ENCODE measurements at places on chromosomes 3 and 15.
A peak's percentile ranks its signal among the peaks of the same experiment; 100 is the strongest.

- DNase-seq, result no peak
Measured at GRCh38 chr3:38627956-38628355, 21.5 kb downstream of the SCN5A start.

DNA sequence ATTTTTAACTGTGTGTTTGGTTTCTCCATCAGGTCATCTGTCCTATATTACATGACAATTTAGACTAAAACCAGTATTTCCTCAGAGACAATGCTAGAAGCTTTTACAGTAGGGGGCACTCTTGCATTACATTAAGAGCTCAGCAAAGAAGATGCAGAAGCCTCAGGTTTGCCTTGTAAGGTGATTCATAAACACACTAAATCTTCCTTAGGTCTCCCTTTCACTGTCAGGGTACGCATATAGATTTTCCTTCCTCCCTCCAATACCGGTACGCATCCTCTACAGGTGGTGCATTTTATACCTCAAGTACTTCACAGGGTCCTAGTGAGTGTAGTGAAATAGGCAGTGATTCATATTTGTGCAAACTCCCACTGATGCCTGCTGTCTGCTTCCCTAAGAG, 46.5 kb downstream of the CD86 start:
- no peak for DNase-seq

DNA sequence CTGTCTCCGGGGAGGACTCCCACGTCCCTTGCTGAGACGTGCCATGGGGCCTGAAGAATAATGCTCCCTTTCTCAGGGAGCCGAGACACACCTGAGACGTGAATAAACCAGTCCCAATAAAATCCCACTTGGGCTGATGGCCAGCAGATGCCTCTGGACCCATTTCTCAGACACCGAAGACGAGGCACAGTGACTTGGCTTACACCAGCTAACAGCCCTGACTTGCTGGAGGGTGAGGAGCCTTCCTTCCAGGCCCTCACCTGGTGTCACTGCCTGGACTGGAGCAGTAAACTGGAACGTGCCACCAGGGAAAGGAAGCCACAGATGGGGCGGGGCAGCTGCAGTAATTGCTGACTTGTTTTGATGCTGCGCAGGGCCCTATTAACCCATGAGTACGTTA, 189.7 kb downstream of the PDZRN3 start:
- no peak for DNase-seq

DNA sequence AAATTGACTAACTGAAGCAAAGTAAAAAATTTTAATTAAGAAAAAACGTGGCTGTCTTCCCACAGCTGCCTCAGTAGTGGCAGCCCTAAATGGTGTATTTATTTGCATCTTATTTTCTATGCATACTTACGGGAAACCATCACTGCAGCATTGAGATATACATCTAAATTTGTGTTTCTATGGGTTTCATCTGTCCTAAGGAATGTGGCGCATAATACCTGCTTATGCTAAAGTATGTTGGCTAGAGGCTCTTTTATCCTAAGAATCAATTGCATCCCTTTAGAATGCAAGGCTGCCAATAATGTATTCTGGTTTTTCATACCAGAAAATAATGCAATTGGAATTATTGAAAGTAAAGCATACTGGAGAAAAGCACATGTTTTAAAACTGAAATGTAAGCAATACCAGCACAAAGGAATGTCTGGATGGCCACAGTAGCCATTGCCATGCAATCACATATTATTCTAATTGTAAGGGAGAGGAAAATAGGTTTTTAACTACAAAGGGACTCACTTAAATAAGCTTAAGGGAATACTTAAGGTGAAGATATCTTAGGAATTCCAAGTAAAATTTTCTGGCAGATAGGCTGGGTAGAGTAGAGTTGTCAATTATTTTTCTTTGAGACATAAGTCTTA, 834.5 kb upstream of the NECTIN3 start:
- DNase-seq, result no peak

- no peak for DNase-seq
Measured at GRCh38 chr15:23472678-23473077, 25.6 kb upstream of the GOLGA6L2 start.

DNA sequence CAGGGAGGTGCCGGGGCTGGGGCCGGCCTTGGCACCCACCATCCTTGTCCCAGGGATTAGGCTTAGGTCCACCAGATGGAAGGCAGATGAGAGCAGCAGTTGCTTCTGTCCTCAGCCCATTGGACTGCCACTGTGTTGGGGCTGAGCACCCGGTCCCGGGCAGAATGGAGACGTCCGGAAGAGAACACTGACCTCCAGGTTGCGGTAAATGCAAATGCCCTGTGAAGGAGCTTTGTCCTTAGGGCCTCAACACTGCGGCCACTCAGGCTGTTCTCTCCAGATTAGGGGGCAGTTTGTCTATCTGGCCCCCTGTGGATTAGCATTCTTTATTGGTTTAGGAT, at the start of gene SERINC4:
Gene SERINC4, minus strand, starts transcription at position 276 of the 341 bp plus-strand sequence. Its CDS starts 234 bp downstream, at position 42.
- DNase-seq, result no peak

DNA sequence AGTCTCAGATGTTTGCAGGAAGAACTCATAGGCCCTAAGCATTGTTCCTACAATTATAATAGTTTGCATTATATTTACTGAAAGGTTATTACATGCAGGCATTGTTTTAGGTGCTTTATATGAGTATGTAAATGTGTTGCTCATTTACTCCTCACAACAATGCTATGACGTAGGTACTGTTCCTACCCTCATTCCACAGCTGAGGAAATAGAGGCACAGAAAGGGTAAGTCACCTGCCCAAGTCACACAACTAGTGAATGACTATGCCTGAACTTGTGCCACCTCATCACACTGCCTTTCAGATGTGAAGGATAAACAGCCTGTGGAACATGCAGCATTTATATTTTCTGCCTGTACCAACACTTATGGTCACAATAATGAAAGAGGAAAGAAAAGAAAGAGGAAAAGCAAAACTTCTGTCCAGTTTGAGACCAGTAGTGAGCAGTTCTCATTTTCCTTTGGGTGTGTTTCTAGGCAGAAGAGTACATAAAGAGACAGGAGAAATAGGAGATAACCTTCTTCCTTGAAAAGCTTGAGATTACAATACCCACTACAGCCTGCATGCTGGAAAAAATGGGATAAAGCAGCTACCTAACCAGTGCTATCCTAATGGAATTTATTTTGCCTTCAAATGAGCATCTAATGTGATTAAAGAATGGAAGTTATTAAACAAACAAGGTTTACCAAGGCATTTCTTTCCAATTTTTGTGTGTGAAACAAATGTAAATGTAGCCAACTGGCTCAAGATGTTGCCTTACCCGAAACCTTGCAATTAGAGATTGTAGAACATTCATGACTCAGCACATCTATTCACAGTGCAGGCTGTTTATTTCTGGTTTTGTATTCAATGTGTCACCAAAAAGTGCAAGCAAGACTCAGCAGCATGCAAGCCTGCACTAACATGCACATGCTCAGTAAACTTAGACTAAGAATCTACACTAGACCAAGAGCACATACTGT, 20.5 kb upstream of the ENTPD3 start:
- DNase-seq, result no peak

DNA sequence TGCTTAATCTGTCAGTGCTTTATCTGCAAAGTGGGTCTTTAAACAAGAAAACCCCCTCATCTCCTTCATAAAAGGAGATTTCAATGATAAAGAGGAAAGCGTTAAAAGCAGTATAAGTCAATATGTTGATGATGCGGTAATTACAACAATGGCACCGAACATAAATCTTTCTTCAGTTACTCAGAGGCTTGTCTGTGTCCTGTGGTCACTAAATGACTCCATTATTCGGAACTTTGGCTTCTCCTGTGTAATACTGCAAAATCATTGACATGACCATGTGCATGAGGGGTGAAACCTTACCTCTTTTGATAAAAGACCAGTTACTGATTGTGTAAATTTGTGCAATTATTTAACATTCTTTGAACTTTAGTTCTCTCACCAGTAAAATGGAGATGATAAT, 4.8 kb upstream of the USP3 start:
- no peak for DNase-seq

DNA sequence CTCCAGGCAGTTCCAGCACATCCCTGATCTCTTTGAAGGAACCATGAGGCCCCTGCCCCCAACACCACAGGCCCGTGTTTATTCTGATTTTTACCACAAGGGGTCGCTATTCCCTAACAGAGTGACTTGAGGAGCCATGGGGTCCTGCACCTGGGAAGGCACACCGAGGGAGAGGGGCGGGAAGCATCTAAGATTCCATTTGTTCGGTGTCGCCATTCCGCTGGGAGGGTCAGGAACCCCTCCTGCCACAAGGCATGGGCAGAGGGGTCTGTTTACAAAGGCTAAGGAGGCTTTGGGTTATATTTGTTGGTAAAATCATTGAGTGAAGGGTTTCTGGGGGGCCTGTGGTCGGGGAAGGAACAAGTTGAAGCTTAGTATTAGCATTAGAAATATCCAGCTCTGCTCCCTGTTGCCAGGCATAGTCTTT, 77.1 kb downstream of the WDR76 start:
- peak; percentile 56 for DNase-seq

DNA sequence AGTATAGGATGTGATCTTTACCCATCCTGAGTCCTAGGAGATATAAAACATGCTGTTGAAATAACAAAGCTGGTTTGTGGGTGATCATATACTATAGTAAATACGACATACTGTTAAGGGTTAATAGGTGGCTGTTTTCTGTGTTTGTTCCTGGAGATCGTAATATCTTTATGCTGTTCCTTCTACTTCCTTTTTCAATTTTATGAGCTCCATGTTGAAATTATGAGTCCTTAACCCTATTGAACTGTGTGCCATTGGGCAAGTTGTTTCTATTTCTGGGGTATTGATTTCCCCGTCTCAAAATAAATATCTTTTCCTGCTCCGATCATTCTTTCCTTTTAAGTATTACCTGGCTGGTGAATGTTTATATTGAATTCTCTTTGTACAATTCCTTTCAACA, 115.1 kb downstream of the LPP start:
- no peak for DNase-seq

DNA sequence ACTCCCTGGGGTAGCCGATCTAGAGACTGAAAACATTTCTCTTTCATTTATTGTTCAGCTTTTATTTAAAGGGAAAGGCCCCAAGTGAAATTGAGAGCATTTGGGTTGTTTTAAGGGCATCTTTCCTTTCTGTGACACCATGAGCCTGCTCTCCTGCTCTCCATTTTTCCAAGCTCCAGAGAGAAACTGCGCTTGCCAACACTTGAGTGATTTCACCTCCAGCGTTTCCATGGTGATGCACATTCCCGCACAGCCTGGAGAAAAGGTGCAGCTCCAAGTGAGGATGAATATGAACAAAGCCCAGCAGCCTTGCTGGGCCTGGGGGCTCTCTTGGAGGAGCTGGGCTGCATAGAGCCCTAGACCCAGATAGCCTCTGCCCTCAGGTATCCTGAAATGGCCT, 159.2 kb upstream of the PPP2R3A start:
- DNase-seq, result peak; percentile 41

DNA sequence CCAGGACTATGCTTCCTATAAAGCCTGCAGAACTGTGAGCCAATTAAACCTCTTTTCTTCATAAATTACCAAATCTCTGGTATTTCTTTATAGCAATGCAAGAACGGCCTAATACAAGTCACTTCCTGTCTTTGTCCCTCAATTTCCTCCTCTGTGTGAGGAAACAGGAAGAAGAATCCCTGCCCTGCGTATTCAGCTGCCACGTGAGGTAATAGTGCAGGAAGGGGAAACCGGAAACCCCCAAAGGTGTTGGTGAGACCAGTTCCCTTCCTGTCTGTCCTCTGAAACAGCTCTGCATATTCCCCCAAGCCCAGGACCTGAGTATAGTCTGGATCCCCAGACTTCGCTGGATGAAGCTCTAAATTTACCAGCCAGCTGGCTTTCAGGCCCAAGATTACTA, 18.1 kb upstream of the PTPN23 start:
- no peak for DNase-seq

GRCh38 chr15:95196176-95196915, 965.0 kb downstream of the MCTP2 start:
- no peak for DNase-seq

DNA sequence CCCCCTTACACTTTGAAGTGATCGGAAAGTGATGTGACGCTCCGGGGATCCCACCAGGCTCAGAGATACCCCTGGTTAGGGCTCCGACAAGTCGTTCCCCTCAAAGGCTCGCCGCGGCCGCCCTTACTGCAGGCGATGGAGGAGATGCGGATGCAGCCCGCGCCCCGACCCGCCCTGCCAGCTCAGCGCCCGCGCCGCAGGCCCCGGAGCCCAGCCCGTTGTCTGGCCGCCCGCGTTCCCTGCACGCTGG, 228 bp downstream of the GLT8D1 start:
- no peak for DNase-seq

GRCh38 chr15:68800875-68801274, 19.8 kb downstream of the ANP32A start:
- no peak for DNase-seq

DNA sequence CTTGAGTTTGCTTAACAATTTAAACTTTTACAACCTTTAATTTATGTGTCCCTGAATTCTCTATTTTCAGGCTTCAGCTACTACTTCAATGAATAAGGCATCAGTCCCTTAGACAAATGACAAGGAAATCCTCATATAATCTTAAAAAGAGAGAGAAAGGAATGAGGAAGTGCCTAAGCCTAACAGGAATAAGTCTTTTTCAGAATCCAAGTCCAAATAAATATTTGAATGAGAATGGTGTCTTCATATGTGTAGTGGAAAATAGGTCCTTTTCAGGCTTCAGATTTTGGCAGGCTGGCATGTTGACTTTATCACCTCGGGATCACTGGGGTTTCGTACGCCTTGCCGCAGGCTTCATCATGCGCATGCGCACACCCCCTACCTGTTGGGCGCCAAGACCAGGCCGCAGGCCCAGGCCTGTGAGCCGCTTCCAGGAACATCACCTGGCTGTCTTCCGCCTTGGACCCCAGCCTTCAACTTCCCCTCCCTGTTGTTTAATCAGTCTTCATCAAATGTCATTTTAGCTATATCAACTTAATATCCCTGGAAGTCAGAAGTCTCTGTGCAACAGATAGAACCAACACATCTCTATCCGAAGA, 334.5 kb downstream of the SOX2 start:
- DNase-seq, result no peak

DNA sequence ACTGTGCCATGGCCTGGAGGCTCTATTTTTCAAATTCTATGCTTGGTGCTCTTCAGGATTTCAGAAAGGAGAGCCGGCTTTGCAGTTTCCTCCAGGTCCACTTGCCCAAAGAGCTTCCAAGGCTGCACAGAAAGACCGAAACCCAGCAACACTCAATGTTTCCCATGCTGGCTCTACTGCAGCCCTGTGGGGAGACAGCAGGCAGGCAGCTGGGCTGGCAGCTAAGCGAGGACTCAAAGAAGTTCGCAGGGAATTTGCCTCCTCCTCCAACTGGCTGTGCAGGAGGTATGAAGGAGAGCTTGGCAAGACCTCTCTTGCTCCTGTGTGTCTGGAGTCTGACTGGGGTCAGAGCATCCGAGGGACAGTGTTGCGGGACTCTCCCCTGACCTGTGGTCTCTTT, 17.4 kb upstream of the ITGA11 start:
- DNase-seq, result no peak
